ENCODE measurements at places on chromosomes 16 and 17. TPM values are rescaled to one million over a fixed set of nuclear protein-coding genes. Genes with fewer than 3 reads are reported as not detected.

- H3K27ac ChIP-seq: no peak overlapping the region
- H3K4me3 ChIP-seq: no peak overlapping the region
- H3K36me3 ChIP-seq: no peaks in the 10 kb centered on the region
- DNase-seq: no peak
Measured at GRCh38 chr16:31099860-31100638, 5.5 kb upstream of the VKORC1 start.

DNA sequence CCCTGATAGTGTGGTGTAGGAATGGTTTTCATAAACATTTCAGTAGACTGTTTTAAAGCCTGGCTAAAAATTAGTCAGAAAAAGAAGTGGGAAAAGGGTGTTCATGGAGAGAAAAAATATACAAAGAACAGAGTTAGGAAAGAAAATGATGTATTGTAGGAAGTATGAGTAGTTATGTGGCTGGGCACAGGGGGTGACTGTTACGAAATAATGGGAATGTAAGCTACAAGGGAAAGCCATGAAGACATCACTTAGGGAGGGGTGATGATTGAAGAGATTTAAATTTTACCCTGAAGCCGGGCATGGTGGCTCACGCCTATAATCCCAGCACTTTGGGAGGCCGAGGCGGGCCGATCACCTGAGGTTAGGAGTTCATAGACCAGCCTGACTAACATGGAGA, 55.3 kb downstream of the NUP88 start:
- H3K4me1 ChIP-seq: no peaks in the 10 kb centered on the region
- H3K36me3 ChIP-seq: no peaks in the 10 kb centered on the region
- no peak overlapping the region for H3K4me3 ChIP-seq
- DNase-seq: no peak

- no peak for DNase-seq
- H3K36me3 ChIP-seq: no peaks in the 10 kb centered on the region
- peak overlapping the region; percentile 46 for H3K4me3 ChIP-seq
- no peak overlapping the region for H3K27ac ChIP-seq
Measured at GRCh38 chr17:81712468-81713003, 452 bp downstream of the SLC25A10 start.

DNA sequence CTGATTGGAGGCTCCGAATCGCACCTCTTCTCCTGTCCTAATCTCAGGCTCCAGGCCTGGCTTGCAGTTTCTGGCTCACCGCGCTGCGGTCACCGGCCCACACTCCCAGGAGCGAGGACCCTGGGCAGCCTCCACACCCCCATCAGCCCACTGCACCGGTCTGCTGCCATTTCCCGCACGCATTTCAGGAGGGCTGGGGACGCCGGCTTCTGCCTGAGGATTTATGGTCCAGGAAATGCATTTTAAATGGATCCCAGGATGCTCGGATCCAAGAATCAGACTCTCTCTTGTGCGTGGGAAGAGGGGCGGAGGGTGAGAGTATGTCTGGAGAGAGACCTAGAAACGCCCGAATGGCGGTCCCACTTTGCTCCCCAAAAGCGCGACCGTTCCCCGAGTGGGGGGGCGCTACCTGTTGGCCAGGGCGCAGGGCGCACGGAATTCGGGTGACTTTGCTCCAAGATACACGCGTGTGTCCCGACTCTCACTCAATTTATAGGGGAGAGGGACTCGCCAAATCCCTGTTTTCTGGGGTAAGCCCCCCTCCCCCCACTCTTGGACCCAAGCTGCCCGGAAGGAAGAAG, 817 bp upstream of the JPH3 start:
- no peaks in the 10 kb centered on the region for H3K36me3 ChIP-seq
- H3K4me1 ChIP-seq: no peaks in the 10 kb centered on the region
- no peak overlapping the region for H3K27ac ChIP-seq

Gene STH
- polyA plus RNA-seq: not detected

GRCh38 chr16:89923640-89924296, 626 bp downstream of the TUBB3 start:
- no peak overlapping the region for H3K4me3 ChIP-seq
- H3K4me1 ChIP-seq: no peaks in the 10 kb centered on the region
- no peak overlapping the region for H3K27ac ChIP-seq
- DNase-seq: peak; percentile 75

DNA sequence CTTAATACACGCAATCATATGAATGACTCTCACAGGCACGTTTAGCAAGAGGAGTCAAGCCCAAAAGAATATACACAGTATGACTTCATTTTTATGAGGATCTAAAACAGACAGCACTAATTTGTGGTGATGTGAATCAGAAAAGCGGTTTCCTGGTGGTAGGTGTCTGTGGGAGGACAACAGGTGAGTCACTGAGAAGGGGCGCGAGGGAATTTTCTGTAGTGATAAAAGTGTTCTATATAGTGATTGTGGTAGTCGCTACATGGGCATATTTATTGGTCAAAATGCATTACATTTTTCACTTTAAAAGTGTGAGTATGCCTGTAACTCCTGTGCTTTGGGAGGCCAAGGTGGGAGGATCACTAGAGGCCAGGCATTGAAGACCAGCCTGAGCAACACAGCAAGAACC, 7.6 kb upstream of the TNRC6A start:
- no peaks in the 10 kb centered on the region for H3K36me3 ChIP-seq
- no peak overlapping the region for H3K27ac ChIP-seq
- no peaks in the 10 kb centered on the region for H3K27me3 ChIP-seq
- no peak for DNase-seq
- H3K4me3 ChIP-seq: no peak overlapping the region

- H3K36me3 ChIP-seq: no peaks in the 10 kb centered on the region
- no peak for DNase-seq
- no peak overlapping the region for H3K27ac ChIP-seq
- no peaks in the 10 kb centered on the region for H3K27me3 ChIP-seq
Measured at GRCh38 chr17:36939802-36940312, 2.6 kb downstream of the LHX1 start.

Gene MYO1D
- polyA plus RNA-seq: 106 TPM

Gene TNFRSF17
- not detected for polyA plus RNA-seq

- peak; percentile 38 for DNase-seq
- H3K4me1 ChIP-seq: no peaks in the 10 kb centered on the region
- H3K36me3 ChIP-seq: no peaks in the 10 kb centered on the region
- no peaks in the 10 kb centered on the region for H3K27me3 ChIP-seq
- H3K27ac ChIP-seq: no peak overlapping the region
- H3K4me3 ChIP-seq: no peak overlapping the region
Measured at GRCh38 chr17:17507465-17508011, 11.3 kb upstream of the RASD1 start.

DNA sequence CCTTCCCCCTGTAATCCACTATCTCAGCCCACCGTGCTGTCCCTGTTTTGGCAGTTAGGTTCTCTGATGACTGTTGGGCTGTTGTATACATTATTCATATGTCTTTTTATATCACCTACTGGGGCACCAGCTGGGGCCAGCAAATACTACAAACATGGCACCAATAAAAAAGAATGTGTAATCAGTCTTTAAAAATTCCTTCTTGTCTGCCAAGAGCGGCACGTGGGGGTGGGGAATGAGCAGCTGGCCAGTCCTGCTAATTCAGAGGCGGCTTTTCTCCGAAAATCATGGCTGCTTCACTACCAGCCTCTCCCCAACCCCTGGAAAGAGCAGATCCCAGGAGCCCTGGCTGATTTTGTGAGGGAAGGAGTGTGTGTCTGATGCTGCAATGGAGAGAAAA, 77.7 kb upstream of the EEF2KMT start:
- no peak for DNase-seq
- H3K36me3 ChIP-seq: no peaks in the 10 kb centered on the region
- no peak overlapping the region for H3K27ac ChIP-seq
- H3K4me3 ChIP-seq: no peak overlapping the region
- H3K27me3 ChIP-seq: no peaks in the 10 kb centered on the region
- H3K4me1 ChIP-seq: no peaks in the 10 kb centered on the region

Gene GPR142
- polyA plus RNA-seq: not detected

Gene KIFC3
- polyA plus RNA-seq: 61.1 TPM

Gene MSL1
- polyA plus RNA-seq: 21.2 TPM

GRCh38 chr17:49090878-49091594, 41.5 kb upstream of the B4GALNT2 start:
- H3K36me3 ChIP-seq: no peaks in the 10 kb centered on the region
- H3K27ac ChIP-seq: no peak overlapping the region
- no peak for DNase-seq
- no peaks in the 10 kb centered on the region for H3K27me3 ChIP-seq
- no peaks in the 10 kb centered on the region for H3K4me1 ChIP-seq
- H3K4me3 ChIP-seq: no peak overlapping the region

GRCh38 chr16:89706518-89707260, 5.2 kb upstream of the SPATA2L start:
- no peak overlapping the region for H3K27ac ChIP-seq
- no peaks in the 10 kb centered on the region for H3K27me3 ChIP-seq
- H3K4me3 ChIP-seq: no peak overlapping the region
- H3K4me1 ChIP-seq: no peaks in the 10 kb centered on the region
- H3K36me3 ChIP-seq: no peaks in the 10 kb centered on the region

- no peaks in the 10 kb centered on the region for H3K36me3 ChIP-seq
- no peaks in the 10 kb centered on the region for H3K4me1 ChIP-seq
- H3K27ac ChIP-seq: peak within 1 kb of the TSS; percentile 87
- H3K27me3 ChIP-seq: no peaks in the 10 kb centered on the region
- H3K4me3 ChIP-seq: peak within 1 kb of the TSS; percentile 49
- DNase-seq: peak; percentile 82
Measured at GRCh38 chr16:56632156-56632847, at the start of gene MT1M. TSS of gene MT1M (plus strand) at chr16:56632659. CDS start at chr16:56632732, 73 bp downstream.

Gene FOXJ1
- polyA plus RNA-seq: not detected

- H3K4me1 ChIP-seq: no peaks in the 10 kb centered on the region
- DNase-seq: no peak
- H3K4me3 ChIP-seq: no peak overlapping the region
- H3K27me3 ChIP-seq: peaks cover 1% of the 10 kb centered on the region
- H3K27ac ChIP-seq: no peak overlapping the region
Measured at GRCh38 chr17:10048629-10049350, 143.7 kb upstream of the RCVRN start.

Measured in aorta (tissue), 5 donors.